Amygdala (tissue), 56 donors: ENCODE measurements at places on chromosomes 12 and 14.

GRCh38 chr12:89162589-89163261 is 189.6 kb downstream of the DUSP6 start:
- DNase-seq = no peak

DNA sequence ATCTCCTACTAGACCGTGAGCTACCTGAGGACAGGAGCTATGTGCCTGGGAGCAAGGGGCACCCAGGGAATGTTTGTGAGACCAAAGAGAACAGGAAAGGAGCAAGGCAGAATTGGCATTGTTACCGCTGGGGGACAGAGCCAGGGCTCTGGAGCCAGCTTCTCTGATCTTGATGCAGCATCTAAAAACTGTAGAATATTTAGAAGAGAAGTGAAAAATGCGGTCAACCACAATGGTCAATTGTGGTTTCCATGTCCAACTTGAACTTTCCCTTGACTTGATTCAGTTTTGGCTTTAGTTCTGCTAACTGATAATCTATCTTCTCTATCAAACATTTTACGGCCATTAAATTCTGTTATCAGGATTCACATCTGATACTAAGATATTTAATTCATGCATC is 201.2 kb downstream of the ANO4 start:
- no peak for DNase-seq

DNA sequence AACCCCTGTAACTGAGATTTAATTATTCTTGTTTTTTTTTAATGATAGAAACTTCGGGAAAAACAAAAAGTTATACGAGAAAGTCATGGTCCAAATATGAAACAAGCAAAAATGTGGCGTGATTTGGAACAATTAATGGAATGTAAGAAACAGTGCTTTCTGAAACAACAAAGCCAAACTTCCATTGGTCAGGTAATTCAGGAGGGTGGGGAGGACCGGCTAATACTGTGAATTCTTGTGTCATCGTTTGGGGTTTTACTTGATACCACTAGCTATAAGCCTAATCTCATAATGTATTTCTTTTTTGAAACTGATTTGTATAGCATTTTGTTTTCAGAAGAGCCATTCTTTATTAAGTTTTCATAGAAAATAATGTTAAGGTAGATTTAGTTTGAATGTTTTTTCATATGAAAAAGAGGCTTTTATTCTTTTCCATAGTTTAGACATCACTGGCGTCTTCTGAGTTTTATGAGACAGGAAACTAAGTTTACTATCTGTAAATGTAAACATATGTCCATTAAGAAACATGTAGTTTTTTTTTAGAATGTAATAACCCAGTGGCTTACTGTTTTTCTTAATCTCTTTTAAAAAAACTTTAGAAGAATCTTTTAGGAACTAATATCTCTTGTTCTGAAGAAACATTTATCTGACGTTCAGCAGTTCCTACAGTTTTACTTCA is 62.9 kb upstream of the ATP2A2 start:
- DNase-seq = no peak

- DNase-seq = no peak
These were observed 7.7 kb upstream of the SLC24A4 start for GRCh38 chr14:92315050-92315805.

DNA sequence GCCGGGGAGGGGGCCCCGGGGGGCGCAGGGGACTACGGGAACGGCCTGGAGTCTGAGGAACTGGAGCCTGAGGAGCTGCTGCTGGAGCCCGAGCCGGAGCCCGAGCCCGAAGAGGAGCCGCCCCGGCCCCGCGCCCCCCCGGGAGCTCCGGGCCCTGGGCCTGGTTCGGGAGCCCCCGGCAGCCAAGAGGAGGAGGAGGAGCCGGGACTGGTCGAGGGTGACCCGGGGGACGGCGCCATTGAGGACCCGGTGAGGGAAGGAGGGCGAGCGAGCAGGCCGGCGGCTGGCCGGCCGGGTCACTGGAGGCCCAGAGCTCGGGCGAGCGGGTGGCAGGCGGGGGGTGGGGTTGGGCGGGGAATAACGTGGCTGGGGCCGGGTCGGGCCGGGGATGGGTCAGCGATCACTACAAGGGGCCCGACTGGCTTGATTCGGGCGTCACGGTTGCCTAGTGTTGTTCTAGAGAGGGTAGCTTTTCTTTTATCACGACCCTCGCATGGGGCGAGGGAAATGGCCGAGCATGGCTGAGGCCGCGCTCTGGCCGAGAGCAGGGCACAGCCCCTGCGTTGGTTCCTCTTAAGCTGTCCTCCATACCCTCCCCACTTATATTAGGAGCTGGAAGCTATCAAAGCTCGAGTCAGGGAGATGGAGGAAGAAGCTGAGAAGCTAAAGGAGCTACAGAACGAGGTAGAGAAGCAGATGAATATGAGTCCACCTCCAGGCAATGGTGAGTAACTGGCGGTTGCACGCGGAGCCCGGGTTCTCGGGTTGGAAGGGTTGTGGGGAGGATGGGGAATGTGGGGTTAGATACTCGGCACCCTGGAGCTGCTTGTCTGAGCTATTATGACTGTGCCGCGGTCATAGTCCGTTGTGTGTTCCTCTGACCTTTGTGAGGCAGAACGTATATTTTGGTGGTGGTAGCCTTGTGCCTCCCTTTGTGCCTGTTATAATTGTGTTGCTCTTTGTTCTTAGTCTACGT is 603 bp downstream of the PABPN1 start:
- no peak for DNase-seq

DNA sequence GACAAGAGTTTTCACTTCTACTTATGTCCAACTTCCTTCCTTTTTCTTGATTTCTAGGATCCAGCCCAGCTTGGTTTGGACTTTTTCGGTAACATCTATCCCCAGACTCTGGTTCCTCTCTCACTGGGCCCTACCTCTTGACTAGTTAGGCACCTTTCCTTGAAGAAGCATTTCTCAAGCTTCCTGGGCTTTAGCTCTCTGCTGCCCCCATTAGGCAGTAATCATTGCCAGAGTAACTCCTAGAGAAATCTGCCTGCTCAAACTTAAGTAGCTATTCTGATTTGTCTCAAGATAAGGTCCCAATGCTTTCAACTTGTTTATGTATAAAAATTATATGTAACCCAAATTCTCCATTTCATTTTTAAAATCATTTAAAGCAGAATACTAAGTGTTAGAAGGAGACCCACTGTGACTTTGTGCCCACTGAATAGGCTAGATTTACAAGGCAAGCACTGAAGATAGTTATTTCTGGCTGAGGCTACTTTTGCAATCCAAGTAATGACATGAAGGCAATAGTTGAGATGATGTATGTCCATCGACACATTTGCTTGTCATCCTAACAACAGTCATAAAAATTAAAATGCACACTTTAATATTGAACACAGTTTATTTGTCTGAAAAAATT is 275.0 kb upstream of the G2E3 start:
- DNase-seq = no peak

- no peak for DNase-seq
These were observed 7.4 kb upstream of the PTGES3 start for GRCh38 chr12:56695327-56696101.

DNA sequence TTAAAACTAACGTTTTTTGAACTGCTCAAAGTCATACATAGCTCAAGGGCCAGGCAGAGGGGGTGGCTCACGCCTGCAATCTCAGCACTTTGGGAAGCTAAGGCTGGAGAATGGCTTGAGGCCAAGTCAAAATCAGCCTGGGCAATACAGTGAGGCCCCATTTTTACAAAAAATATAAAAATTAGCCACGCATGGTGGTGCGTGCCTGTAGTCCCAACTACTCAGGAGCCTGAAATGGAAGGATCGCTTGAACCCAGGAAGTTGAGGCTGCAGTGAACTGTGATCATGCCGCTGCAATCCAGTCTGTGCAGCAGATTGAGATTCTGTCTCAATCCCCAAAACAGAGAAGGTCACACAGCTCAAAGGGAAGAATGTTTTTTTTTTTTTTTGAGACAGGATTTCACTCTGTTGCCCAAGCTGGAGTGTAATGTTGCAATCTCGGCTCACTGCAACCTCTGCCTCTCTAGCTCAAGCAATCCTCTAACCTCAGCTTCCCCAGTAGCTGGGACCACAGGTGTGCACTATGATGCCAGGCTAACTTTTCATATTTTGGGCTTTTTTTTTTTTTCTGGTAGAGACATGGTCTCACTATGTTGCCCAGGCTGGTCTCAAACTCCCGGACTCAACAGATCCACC is 2.9 kb downstream of the RBM23 start:
- DNase-seq = no peak

DNA sequence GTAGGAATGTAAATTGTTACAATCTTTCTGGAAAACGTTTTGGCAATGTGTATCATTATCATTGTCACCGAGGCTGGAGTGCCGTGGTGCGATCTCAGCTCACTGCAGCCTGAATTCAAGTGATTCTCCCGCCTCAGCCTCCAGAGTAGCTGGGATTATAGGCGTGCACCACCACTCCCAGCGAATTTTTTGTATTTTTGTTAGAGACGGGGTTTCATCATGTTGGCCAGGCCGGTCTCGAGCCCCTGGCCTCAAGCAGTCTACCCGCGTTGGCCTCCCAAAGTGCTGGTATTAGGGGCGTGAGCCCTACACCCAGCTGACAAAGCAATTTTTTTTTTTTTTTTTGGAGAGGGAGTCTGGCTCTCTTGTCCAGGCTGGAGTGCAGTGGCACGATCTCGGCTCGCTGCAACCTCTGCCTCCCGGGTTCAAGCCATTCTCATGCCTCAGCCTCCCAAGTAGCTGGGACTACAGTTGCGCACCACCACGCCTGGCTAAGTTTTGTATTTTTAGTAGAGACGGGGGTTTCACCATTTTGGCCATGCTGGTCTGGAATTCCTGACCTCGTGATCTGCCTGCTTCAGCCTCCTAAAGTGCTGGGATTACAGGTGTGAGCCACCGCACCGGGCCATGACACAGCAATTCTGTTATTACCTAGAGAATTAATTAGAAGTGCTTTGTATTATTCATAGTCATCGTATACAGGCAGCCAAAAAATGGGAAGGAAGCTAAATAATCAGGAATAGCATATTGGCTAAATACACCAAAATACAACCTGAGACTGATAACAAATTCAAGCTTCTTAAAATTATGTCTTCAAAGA is 1.2 kb downstream of the ACTR6 start:
- DNase-seq = no peak

- no peak for DNase-seq
These were observed 108.5 kb downstream of the ANO6 start for GRCh38 chr12:45324391-45324790.

DNA sequence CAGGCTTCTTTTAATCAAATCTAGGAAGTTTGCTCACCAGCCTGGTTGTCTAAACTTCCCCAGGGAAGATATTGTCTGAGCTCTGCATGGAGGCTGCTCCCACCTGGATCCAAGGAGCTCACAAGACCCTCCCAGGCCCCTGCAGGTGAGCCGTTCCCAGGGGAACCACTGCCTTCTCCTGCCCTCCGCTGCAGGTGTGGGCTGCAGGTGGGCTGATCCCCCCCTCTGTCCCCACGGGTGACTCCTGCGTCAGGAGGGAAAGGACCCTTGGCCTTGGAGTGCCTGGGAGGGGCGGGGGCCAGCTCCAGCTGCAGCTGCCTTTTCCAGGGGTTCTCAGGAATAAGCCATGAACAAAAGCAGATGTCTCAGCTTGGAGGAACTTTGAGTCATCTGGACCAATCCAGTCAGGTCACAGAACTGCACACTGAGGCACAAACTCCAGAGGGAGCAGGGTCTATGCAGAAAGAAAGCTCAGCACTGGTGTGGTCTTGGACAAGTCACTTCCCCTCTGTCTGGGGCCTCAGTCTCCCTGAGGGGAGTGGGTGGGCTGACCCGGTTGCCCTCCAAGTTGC is 246.6 kb upstream of the RTL1 start:
- DNase-seq = no peak

DNA sequence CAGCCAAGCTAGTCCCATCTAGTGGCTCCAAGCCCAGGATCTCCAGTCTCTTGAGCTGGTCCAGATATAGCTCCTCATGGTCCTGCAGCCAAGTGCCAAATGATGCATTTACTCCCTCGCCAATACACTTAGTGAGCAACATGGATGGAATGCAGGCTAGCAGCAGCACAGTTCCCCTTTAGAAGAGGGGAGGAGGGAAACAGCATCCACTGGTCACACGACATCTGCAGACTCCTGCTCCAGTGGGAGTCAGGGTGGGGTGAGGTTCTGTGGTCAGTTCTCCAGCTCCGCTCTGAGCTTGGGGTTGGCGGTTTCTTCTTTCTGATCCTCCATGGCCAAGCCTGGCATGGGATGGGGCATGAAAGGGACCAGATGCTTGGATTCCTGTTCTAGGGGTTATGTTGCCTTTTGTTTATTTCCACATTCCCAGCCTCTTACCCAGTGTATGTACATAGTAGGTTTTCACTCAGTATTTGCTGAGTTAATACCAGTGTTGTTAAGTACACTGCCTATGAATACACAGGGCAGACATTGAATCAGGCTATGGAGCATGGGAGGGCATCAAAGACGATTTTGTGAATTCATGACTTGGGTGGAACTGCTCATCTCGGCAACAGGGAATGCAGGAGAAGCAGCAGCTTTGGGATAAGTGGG is 57.3 kb downstream of the GALNT16 start:
- DNase-seq = no peak

DNA sequence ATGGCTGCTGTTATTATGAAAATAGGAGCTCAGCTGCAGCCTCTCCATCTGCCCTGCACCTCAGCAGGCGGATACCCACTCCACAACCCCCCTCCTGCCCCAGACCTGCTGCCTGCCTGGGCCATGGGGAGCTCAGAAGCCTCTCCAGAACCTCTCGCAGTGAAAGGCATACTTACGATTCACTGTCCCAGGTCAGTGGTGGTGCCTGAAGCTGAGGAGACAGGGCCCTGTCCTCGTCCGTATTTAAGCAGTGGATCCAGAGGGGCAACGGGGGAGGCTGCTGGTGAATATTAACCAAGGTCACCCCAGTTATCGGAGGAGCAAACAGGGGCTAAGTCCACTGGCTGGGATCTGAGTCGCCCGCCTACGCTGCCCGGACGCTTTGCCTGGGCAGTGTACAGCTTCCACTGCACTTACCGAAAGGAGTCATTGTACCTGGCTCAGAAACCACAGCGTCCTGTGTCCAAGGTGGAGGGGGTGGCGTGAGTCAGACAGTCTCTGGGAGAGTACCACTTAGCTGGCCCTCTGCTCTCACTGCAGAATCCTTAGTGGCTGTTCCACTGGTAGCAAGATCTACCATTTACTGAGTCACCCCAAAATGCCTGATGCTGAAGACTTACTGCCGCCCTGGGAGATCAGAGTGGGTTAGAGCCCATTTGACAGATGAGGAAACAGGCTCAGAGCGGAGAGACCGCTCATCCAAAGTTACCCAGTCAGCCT is at the start of gene SERPINA1:
TSS of gene SERPINA1 (minus strand) at position 219 of the 720 bp plus-strand sequence. CDS start 5,365 bp downstream, outside the sequence.
- no peak for DNase-seq

DNA sequence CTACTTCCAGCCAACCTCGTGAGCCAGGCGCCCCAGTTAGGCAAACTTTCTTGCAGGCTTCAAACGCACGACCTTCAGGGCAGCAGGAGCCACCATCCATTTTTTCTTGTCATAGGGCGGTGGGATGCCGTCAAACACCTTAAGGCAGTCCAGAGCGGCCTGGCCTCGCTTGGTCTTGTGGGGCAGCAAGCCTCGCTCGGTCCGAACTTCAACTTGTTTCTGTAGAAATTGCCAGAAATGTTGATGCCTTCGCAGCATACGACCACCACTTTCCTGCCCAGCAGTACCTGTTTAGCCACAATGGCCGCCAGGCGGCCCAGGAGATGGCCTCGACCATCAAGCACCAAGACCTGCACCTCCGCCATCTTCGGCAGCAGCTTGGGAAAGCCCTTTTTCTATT is 474.7 kb downstream of the MDGA2 start:
- DNase-seq = no peak
